Activated CD8-positive, alpha-beta T cell treated with anti-CD3 and anti-CD28 coated beads for 36 hours (primary cell): ENCODE measurements at places on chromosomes 12 and 14. TPM values are rescaled to one million over a fixed set of nuclear protein-coding genes. Genes with fewer than 3 reads are reported as not detected.

- DNase-seq = peak; percentile 63
Observed at GRCh38 chr12:42482748-42483520, 106.6 kb downstream of the PRICKLE1 start.

GRCh38 chr14:79740066-79740601, 471.2 kb downstream of the DIO2 start:
- DNase-seq = no peak

DNA sequence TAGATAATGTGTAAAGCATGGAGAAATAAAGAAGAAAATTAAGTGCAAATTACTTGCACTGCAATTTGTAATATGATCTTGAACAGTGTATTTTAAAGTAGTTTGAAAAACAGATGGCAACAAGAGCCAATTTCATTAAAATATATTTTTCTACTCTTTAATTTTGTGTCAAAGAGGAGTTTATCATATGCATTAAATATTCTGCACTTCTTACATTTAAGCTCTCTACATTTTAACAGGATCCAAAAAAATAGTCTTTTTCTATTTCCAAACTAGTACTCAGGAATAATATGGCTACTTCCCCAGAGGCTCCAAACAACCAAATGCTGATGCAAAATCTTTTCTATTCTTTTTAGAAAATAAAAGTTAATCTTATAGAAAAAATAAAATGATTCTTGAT, 1221.5 kb downstream of the FSCB start:
- no peak for DNase-seq

- no peak for DNase-seq
Observed at GRCh38 chr12:50102646-50103309, 1.0 kb upstream of the GPD1 start.

GRCh38 chr12:42237853-42238239, 202 bp downstream of the YAF2 start:
- DNase-seq = no peak

GRCh38 chr12:1104088-1104800, 113.2 kb downstream of the ERC1 start:
- peak; percentile 46 for DNase-seq

DNA sequence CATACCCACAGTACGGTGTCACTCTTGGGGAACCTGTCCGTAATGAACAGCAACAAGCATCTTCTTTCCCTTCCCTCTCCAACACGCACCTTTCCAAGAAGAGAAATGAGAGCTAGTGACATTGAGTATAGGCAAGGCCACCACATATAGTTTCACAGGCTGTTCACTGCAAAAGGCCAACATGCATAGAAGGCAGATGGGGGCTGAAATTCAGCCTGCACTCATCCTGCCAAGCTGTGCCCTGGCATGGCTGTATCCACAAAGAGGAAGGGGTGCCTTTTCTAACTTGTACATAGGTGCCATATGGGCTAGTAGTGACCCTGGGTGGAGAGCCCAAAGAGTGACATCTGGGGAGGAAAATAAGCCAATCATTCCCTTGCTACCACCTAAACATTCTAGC, 169.6 kb downstream of the ZFP36L1 start:
- no peak for DNase-seq

Gene PPP1R1A
- not detected for total RNA-seq

Gene VRTN
- not detected for total RNA-seq

DNA sequence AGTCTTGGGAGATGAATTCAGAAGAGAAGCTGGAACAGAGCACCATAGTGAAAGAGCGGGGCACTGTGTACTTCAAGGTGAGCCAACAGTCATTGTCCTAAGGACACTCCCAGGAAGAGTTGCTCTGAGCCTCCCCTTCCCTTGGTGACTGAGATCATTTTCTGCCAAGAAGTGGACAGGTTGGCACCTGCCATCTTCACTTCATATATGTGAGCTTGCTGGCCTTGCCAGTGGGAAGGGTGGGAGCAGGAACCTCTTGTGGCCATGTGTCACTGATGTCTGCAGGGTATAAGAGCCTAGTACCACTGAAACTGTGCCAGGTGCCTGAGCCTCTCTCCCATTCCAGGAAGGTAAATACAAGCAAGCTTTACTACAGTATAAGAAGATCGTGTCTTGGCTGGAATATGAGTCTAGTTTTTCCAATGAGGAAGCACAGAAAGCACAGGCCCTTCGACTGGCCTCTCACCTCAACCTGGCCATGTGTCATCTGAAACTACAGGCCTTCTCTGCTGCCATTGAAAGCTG, 5.3 kb downstream of the FKBP4 start:
- DNase-seq = no peak

DNA sequence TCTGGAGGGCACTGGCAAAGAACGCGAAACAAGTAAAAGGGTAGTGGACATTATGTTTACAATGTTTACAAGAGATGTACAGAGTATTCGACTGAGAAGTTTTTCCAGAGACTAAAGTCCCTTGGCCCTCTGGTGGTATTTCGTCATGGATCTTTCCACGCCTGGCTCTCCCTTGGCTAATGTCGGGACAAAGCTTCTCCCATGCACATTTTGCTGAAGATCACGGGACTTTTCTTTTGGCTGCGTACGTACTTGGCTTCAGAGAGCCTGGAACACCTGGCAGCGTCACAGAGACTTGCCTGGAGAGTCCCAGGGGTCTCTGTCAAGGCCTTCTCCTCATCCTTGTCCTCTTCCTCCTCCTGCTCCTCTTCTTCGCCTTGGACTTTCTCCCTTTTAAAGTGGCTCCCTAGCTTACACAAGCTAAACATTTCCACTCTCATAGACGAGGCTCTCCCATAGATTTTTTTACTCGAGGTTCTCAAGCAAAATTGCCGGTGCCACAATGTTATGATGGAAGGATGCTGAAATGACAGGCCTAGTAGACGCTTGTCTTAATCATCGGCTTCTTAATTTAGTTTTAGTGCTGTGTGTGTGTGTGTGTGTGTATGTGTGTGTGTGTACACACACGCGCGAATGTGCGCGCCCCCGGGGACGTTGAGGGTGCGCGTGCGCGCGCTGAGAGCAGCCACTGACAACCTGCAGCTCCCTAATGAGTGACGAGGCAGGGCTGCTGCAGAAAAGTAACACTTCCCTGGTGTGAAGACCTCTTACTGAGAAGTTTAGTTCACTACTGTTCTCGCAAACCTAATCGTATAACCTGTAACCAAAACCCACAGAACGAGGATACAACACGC, 4.9 kb upstream of the FOXG1 start:
- DNase-seq = no peak

Gene BATF
- total RNA-seq = 47.0 TPM

DNA sequence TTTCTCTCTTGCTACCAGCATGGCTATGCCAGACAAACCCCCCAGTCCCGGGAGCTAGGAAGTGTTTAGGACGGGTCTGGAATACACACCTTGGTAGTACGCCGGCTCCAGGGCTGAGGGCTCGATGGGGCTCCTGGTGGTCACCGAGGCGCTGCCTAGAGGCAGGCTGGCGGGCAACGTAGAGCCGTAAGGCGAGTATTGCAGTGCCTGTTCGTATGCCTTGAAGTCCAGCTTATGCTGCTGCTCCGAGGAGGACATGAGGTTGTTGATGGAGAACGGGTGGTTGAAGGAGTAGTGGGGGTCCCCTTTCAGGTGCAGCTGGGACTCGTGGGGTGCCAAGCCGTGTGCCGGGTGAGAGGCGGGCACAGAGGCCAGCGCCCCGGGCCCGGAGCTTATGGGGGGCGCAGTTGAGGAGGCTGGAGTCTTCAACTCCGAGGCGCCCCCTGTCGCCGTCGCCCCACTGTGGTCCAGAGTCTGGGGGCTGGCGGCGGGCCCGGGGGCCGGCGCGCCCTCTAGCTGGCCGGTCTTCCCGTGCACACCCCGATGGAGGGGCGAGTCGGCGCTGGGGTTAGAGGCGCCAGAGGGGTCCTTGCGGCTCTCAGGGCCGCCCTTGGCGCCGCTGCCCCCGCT, 3.6 kb downstream of the FOXA1 start:
- no peak for DNase-seq

GRCh38 chr14:67666750-67667449, 7.5 kb downstream of the VTI1B start:
- DNase-seq = peak; percentile 44

Gene KRT71
- total RNA-seq = not detected

DNA sequence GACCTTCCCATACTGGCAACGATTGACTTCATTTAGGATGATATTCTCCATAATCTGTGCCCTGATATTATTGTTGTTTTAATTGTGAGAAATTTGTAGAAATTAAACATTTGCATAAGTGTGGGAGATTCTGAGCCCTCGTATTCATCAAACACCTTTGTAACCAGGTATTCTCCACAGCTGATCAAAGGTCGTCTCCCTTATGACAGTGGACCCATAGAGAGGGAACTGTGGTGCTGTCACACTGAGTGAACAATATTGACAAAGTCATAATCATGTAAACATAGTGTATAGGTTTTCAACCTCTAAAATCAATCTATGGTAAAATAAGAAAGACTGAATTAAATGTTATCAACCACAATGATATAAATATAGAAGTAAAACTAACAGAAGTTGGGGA, 14.9 kb upstream of the PLEKHG3 start:
- no peak for DNase-seq

- no peak for DNase-seq
Observed at GRCh38 chr12:128290938-128291337, 24.0 kb downstream of the TMEM132C start.

Gene TMPRSS12
- total RNA-seq = not detected

DNA sequence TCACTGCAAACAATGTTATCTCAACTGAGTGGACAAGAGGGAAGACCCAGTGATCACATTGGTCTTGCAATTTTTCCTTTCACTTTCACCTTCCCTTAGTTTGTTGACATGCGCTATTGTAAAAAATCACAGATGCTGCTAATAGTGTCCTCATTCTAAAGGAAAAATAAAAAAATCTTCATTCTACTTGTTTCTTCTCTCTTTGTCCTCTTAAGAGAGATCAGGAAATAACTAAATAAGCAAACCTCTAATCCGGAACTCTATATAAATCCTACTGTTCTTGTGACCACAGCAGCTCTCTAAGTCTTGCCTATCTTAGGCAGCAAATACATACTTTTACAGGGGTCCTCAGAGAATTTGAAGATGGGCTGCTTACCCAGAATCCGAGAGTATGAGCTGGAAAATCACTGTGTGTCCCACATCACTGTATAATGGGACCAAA, 257.7 kb downstream of the NAV3 start:
- DNase-seq = no peak

DNA sequence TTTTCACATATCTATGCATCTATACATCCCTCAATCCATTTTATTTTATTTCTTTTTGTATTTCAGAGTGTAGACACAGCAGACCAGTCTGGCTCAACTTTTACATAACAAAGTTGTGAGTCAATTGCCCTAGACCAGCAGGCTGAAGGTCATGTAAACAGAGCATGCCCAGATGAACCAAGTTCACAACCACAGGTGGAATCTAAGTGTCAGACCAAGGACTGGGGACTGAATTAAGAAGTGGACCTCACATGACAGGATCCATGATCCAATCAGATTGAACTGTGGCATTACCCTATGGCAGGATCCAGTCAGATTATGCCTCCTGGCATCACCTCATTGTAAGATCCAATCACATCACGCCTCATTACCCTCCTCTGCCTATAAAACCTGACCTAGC, 455.8 kb downstream of the SOX5 start:
- DNase-seq = no peak

Gene RND1
- total RNA-seq = 2.3 TPM

DNA sequence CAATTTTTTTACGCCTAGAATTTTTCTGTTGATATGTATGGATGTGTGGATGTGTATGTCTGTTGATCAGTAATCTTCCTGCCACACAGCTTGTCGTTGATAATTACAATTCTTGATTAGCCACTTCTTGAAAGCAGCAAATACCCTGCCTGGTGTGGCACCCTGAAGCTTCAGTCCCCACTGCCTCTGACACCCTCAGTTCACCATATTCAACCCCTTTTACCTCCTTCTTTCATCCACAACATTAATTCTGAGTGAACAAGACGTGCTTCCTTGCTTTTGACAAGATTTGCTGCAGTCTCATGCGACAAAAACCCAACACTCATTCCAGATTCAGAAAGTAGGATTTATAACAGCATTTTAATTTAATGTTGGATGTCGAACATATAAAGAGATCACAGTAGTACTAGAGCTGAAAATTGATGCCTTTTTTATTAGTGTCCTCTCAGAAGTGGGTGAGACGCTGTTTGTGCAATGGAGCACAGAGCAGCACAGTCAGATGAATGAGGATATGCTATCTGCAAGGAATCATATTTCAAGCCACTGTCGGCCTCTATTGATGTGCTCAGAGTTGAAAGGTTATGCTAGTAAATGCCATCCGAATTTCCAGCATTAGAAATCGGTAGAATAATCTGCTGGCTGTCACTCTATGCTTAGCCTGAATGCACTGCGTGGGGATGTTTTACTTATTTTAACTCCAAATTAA, 383.7 kb downstream of the EGLN3 start:
- no peak for DNase-seq

Gene AQP6
- not detected for total RNA-seq

Gene SYCP3
- 0.09 TPM for total RNA-seq

- DNase-seq = no peak
Observed at GRCh38 chr12:98317939-98318899, 197.2 kb upstream of the TMPO start.

DNA sequence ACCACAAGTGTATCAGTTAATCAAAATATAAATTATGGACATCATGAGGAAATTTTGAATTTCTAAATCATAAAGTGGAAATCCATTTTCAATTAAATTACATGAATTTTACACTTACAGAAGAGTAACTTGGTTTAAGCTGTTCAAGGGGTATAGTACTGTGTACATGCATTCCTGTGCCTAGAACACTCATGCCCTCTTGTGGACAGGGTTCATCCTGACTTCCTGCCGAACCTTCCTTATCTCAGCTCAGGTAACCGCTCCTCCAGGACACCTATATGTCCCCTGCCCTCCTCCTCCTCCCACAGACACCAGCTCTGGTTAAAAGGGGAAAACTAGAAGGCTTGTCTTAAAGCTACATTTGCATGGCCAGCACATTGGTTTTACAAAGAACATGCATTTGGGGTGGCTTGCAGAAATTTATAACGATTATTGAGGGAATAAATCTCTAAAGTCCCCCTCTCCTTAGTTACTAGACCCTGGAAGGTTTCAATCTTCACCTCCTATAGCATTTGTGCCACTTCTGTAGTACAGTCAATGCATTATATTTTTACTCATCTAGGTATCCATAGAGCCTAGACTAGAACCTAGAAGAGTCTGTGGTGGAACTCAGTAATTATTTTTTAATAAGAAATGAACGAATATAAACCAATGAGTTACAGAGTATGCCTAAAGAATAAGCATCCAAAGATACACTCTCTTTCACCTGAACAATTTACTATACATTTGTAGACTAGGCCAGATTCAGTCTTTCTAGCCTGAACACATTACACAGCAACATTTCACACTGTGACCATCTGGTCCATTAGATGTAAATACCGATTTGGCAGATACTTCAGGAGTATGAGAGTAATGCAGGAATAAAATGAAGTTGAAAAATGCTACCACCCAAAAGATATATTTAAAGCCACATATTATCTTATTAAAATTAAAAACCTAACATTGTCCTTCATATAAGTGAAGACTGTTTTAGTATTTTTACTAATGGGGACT, 345.6 kb downstream of the PAWR start:
- peak; percentile 25 for DNase-seq

GRCh38 chr12:132342251-132343227, 13.2 kb upstream of the GALNT9 start:
- DNase-seq = peak; percentile 11
